ENCODE measurements at places on chromosomes 7 and 10.

DNA sequence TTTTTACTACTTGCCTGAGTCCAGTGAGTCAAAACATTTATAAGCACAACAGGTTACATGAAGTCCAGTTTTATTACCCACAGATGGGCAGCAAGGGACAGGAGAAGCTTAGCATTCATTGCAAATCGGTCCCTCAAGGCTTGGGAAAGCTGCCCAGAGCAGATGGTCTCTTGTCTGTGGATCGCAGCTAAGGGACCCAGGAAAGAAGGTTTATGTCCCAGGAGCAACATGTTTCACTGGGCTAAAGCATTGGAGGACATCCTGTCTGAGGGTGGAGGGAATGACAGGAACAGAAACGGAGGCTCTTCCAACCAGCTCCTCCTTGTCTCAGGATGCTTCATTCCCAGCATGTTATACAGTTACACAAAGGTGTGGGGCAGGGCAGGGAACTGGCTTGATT, 39.3 kb downstream of the TRIM24 start:
- DNase-seq = no peak

DNA sequence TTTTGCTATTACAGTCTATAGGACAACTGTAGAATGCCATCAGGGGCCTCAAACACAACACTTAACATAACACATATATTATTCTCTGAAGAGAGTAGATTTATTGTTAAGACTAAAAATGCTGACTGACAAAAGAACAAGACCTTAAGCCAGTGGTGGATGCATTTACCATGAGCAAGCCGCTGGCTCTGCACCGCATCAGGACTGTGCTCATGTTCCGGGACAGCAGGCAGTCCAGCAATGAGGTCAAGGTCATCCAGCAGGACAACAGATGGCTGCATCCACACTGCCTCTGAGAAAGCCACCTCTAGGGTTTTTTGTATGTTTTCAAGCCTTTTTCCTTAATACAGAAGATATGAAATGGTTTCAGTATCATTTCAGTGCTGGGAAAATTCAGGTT, 23.8 kb downstream of the PEX1 start:
- DNase-seq = no peak

- DNase-seq = no peak
Observed at GRCh38 chr10:132697578-132698200, 88.3 kb downstream of the NKX6-2 start.

DNA sequence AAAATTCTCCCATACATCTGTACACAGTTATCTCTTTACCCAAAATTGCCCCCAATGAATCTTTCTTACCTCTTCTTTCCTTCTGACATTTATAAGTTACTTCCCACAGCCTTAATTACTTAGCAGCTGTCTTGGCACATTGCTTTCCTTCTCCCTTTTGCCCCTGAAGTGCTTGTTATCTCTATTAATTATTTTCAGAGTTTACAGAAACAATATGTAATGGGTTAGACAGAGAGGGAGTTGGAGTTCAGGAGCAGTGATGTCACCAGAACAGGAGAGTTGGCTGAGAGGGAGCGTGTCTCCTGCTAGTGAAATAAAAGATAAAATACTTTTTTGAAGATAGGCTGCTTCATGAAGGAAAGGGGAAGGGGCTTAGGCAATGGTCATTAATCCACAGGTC, 57.4 kb downstream of the ITGB8 start:
- DNase-seq = no peak

DNA sequence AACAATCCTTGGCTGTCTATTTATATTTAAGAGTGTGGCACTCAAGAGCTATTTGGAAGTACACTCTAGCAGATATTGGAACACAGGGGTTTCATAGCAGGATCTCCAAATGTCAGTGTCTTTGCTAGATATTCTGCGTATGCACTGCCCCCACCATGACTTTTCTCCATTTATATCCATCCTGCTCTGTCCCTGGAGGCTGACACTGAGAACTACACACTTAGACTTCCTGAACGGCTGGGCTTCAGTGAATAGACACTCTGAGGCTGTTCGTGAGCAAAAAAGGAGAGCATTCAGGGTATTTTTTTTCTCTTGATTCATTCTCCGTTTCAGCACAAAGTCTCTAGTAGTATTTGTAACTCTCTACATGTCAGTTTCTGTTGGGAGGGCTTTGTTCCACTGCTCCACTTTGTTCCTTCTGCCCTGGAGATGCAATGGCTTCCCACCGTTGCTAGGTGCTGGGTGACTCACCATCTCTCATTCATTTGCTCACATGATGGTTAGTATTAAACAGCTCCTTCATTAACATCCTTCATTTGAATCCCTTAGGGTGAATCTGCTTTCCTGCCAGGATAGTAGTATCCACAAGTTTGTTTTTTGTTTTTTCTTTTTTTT, 155.9 kb upstream of the SLC13A1 start:
- no peak for DNase-seq

DNA sequence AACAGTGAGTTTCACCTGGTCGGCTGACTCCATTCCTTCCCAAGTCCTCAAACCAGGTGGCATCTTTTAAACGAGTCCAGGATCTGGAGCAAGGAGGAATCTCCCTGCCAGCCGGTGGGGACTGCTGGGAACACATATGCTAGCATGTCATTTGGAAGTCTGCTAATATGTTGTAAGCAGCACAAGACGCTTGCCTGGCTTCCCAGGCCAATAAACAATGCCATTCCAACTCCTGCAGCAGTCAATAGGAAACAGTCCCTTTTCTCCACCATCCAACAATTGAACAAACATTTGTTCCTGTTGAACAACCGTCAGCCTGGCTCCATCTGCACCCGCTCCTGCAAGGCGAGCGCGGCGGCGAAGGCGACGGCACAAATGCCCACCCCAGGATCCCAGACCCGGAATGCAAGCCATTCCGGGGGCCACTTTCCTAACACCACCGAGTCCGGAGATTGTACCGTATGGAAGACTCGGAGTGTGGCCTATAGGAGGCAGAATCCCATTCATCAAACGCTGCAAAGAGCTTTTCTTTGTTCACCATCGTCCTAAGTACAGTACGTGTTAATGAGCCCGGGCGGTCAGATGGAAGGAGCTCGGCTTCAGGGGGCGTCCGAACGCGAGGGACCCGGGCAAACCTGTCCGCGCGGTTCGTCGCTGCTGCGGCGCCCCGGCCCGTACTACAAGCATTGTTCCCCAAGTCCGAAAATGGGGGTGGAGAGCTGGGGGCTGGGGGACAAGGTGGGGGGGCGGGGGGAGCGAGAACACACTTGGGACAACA, 1.6 kb downstream of the FAM53B start:
- DNase-seq = peak; percentile 63

DNA sequence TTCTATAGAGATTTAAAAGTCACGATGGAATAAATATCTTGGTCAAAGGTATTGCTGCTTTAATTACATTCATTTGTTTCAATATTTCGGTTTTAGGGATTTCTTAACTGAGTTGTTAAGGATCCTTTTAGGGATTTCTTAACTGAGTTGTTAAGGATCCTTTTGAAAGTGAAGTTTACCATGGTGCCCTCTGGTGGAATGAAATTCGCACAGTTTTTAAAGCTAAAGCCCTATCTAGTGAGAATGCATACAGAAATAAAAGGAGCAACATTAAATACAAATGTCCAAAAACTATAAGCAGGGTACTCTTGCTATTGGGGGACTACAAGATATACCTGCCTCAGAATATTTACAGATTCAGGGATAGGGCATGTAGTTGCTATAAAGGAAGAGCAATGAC, 193.7 kb downstream of the RNLS start:
- peak; percentile 2 for DNase-seq
